PC-9 (cell line): ENCODE measurements at places on chromosomes 1 and 21. TPM values are rescaled to one million over a fixed set of nuclear protein-coding genes. Genes with fewer than 3 reads are reported as not detected.

Gene SH2D1B
- total RNA-seq = not detected in 2 replicates

Gene RBM11
- total RNA-seq = 2.4 and 4.5 TPM in 2 replicates

GRCh38 chr1:229318056-229318455 lies 24.8 kb downstream of the CCSAP start:
- DNase-seq = no peak
- no peaks in the 10 kb centered on the region for H3K27me3 ChIP-seq
- no peaks in the 10 kb centered on the region for H3K36me3 ChIP-seq
- H3K27ac ChIP-seq = no peak overlapping the region

- no peaks in the 10 kb centered on the region for H3K36me3 ChIP-seq
- no peak within 1 kb of the TSS for H3K27ac ChIP-seq
- DNase-seq = no peak
- peaks cover 58% of the 10 kb centered on the region for H3K27me3 ChIP-seq
- no peak within 1 kb of the TSS for H3K4me3 ChIP-seq
- H3K4me1 ChIP-seq = no peaks in the 10 kb centered on the region
Observed at GRCh38 chr1:151716771-151717631, at the start of gene CELF3. Gene CELF3 (minus strand): TSS chr1:151716803. CDS start chr1:151716020, 783 bp downstream.

- peaks cover 19% of the 10 kb centered on the region; the same call in 1 of the 2 replicates for H3K27me3 ChIP-seq
- no peak overlapping the region for H3K4me3 ChIP-seq
Observed at GRCh38 chr1:245116131-245116530, 38.7 kb upstream of the KIF26B start.
